Natural killer cell treated with Interleukin-12 subunit alpha and Interleukin-12 subunit beta and Interleukin-15 and Interleukin-18, amount 100 ng/mL, for 72 hours (primary cell): ENCODE measurements at places on chromosomes 7 and 10. TPM values are rescaled to one million over a fixed set of nuclear protein-coding genes. Genes with fewer than 3 reads are reported as not detected.

GRCh38 chr10:102773320-102773719 lies 29.6 kb downstream of the WBP1L start:
- H3K36me3 ChIP-seq = no peaks in the 10 kb centered on the region
- H3K4me3 ChIP-seq = no peak overlapping the region
- peak overlapping the region; percentile 11 for H3K27ac ChIP-seq
- no peak for DNase-seq
- H3K27me3 ChIP-seq = no peaks in the 10 kb centered on the region
- H3K4me1 ChIP-seq = peaks cover 55% of the 10 kb centered on the region

DNA sequence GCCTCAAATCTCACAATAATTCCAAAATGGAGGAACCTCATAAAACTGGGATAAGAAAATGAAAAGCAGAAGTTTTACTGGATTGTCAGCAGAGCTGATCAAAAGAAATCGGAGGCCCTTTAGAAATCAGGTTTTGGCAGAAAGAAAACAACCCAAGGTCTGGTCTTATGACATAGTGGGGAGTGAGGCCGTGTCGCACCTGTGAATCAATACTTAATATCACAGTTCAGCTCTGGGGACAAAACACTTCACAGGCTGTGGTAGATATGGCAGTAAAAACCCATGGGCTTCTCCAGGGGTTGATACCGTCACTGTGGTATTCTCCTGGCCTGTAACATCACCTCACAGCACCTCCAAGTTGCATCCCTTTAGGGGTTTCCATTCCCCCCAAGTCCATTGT lies 6.5 kb upstream of the MALSU1 start:
- H3K4me1 ChIP-seq = peaks cover 4% of the 10 kb centered on the region
- no peak overlapping the region for H3K27ac ChIP-seq
- H3K4me3 ChIP-seq = no peak overlapping the region
- DNase-seq = no peak
- H3K27me3 ChIP-seq = no peaks in the 10 kb centered on the region
- no peaks in the 10 kb centered on the region for H3K36me3 ChIP-seq

GRCh38 chr7:129975309-129975708 lies 22.5 kb upstream of the UBE2H start:
- no peak overlapping the region for H3K27ac ChIP-seq
- no peak overlapping the region for H3K4me3 ChIP-seq
- no peak for DNase-seq
- no peaks in the 10 kb centered on the region for H3K4me1 ChIP-seq
- no peaks in the 10 kb centered on the region for H3K36me3 ChIP-seq

Gene SAMD9L
- 45.6 TPM for total RNA-seq

Gene NYAP1
- not detected for total RNA-seq
